ENCODE measurements at places on chromosomes 3 and 15.

- DNase-seq = no peak
These were observed 239.8 kb downstream of the ITPR1 start for GRCh38 chr3:4732925-4733324.

DNA sequence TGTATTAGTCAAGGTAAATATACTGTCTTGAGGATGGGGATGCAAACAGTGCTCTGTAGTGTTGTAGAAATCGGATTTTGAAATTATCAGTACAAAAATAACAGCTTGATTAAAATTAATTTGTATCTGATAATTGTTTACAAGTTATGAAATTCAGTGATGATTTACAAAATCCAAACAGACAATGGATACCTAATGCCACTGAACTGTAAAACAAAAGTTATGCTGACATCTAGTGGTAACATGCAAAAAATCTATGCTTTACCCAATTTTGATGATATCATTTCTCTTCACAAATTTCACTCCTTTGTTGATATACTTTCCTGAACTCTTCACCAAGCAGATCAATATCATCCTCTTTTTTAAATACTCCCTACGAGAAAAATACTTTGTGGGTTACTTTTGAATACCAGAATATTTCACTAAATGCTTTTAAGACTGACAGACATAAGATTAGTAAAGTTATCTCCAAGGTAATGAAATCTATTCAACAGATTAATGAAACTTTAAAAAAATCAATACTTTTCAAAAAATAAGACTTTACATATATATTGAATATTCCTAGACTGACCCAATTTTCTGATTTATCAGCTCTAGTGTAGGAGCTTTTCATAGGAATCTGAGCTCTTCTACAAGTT, 36.0 kb downstream of the MNS1 start:
- peak; percentile 27 for DNase-seq

DNA sequence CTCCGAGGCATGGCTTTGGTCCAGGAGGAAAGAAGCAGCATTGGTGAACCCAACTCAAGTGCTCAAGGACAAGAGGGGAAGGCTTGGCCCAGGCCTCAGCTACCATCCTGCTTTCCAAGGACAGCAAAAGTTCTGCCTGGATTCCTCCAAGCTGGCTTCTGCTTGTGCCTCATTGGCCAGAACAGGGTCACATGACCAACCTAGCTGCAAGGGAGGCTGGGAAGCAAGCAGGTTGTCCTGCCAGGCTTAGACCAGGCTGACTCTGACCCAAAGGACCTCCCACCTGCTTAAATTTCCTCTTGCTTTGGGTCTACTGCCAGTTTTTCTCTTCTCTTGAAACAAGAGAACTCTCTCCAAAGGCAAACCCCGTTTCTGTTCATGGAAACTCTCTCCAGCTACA, 70.7 kb downstream of the RPN1 start:
- no peak for DNase-seq

GRCh38 chr3:29454161-29454611, 173.3 kb downstream of the RBMS3 start:
- no peak for DNase-seq

DNA sequence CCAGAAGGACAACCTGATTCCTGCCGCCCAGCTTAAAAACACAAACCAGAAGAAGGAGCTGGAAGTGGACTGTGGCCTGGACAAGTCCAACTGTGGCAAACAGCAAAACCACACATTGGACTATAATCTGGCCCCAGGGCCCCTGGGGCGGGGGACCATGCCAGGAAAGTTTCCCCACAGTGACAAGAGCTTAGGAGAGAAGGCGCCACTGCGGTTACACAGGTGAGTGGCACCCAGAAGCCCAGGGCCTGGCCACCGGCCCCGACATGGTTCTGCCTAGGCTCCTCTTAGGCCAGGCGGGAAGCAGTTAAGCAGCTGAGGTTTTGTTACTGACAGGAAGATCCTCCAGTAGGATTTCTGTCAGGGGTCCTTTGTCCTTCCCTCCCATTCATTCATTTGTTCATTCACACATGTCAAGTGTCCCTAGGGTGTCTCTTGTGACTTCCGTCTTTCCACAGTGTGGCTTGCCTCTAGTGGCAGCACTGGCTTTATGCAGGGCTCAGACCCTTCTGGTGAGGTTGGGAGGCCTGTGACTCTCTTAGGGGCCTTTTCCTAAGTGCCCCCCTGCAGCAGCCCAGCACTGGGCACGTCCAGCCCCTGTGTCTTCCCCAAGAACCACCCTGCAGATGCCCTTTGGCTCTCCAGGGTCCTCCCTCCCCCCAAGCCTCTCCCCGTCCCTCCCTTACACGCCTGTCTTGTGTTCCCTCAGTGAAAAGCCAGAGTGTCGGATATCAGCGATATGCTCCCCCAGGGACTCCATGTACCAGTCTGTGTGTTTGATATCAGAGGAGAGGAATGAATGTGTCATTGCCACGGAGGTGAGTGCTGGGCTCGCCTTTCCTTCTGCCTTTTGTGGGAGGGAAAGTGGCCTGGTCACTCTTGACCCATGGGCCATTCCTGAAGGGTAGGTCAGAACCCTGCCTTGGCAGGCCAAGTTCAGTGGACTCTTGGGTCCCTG, 7.8 kb downstream of the DLL4 start:
- no peak for DNase-seq

DNA sequence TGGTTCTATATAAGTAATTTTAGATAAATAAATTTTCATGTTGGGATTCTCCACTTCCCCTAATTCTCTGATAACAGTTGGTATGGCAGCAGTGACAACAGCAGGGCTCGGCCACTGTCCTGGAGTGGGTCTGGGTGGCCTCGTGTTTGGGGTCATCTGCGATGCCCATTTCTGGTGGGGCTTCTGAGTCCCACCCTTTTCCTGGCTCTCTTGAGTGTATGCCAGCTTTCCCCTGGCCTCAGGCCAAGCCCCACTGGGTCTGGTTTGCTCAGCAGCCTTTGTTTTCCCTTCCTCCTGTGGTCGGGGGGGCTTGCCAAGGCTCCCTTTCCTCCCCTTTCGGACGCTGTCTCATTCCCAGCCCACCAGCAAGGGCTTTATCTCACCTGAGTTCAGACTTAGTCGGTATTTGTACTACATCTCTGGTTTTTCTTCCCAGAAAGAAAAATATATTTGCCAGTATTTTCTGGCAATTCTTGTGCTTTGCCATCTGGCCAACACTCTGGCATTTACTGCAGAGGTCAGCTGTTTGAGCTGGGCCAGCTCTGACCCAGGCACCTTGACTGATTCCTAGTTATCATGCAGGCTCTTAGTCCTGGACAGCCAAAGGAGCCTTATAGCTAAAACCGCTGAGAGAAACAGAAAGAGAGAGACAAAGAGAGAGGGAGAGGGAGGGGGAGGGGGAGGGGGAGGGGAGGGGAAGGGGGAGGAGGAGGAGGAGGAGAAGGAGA, 35.2 kb downstream of the MYZAP start:
- no peak for DNase-seq

GRCh38 chr3:16089521-16089920, 85.0 kb upstream of the GALNT15 start:
- no peak for DNase-seq

GRCh38 chr3:58336135-58336882, 3.6 kb downstream of the PXK start:
- DNase-seq = no peak

- no peak for DNase-seq
These were observed 335.1 kb upstream of the UMPS start for GRCh38 chr3:124395162-124395561.

GRCh38 chr3:32316976-32317375, 74.7 kb upstream of the CMTM7 start:
- no peak for DNase-seq

- DNase-seq = no peak
These were observed 108.3 kb upstream of the CHL1 start for GRCh38 chr3:88267-88666.

DNA sequence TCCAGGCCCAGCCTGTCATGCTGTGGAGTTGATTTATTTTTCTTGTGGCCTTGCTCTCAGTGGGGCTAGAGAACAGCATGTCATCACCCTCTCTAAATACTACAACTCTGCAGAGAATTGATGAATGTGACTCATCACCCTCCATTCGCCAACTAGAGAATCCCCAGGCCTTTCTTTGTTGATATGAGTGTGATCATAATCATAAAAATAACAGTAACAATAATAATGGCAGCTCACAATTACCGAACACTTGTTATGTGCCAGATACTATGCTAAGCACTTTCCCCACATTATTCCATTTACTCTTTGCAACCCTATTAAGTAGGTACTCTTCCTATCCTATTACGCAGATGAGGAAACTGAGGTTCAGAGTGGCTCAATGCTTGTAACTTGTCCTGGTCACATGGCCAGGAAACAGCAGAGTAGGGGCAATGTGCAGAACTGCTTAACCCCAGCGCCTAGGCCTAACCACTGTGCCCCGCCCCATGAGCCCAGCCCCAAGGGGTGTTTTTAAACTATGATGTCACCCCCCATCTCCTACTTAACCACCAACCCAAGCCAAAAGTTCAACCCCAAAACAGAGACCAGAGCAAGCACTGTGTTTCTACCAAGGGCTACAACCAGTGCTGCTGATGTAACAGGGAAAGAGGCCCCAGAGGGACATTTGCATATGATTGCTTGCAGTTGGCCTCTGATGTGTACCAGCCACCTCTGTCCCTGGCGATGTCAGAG, 104.5 kb downstream of the ADCY5 start:
- DNase-seq = no peak

GRCh38 chr3:82384181-82384580, 622.7 kb upstream of the GBE1 start:
- no peak for DNase-seq

DNA sequence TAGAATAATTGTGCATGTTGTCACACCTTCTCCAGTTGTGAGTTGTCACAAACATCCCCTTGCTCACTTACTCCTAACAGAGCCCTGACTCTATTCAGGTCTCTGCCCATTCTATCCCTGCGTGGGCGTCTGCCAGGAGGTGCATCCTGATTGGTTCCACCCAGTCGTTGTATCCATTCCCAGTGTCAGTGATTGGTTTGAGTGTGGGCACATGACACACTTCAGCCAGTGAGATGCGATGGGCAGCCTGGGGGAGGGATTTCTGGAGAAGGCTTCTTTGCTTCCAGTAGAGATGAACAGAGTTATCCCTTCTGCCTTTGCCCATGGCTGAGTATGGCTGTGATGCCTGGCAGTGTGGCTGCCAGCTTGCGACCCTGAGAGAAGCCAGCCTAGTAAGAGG, 18.7 kb downstream of the PXYLP1 start:
- DNase-seq = no peak

- DNase-seq = no peak
These were observed 86.8 kb downstream of the BFSP2 start for GRCh38 chr3:133486658-133487057.

DNA sequence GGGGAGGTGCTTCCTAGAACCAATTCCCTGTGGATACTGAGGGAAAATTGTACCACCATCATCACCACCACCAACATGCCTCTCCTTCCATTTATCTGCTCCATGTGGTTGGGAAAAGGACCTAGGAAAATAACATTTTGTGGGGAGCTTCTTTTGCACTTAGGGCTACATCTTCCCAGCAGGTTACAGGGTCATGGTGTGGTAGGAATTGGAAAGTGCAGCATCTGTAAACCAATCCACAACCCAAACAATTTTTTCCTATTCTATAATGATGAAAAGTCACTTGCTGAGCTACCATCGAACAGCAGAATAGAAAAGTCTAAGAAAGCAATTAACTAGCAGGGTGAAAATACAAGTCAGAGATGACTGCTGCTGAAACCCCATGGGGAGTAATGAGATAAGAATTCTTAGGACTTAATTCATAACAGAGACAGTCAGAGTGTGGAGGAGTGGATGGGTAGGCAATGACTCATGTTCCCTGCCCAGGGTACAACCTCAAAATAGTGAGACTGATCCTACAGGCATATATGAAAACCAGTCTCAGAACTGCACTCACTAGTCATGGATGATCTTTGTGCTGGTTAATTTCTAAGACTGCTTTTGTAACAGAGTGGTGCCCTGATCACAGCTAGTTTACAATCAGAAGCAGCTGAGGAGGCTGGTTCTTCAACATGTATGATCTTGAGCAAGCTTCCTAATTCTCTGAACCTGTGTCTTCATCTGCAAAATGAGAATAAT, 38.1 kb upstream of the LEKR1 start:
- no peak for DNase-seq

All from D341Med (cell line).